GM18507 (cell line): ENCODE measurements at places on chromosomes 5 and 9.

- no peak for DNase-seq
These were observed 58.3 kb downstream of the NIPBL start for GRCh38 chr5:36934740-36935356.

- DNase-seq: no peak
These were observed 27.0 kb downstream of the PLPPR1 start for GRCh38 chr9:101055516-101055915.

DNA sequence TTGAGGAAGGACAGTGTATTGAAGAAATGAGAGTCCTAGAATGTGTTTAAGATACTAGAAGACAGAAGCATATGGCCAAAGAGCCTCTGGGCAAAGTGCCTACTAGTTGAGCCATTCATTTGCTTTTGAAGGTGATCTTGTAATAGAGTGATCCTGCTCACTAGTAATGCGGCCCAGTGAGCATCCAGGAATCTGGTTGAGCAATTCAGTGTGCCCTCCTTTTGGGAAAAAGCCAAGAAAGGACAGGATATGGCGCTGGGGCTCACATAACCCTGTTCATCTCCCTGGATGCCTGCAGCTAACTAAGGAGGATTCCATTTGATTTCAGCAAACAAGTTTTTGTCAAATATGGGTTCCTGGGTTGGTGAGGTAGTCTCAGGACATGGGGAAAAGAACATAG is 16.3 kb downstream of the ADAM19 start:
- DNase-seq: no peak

DNA sequence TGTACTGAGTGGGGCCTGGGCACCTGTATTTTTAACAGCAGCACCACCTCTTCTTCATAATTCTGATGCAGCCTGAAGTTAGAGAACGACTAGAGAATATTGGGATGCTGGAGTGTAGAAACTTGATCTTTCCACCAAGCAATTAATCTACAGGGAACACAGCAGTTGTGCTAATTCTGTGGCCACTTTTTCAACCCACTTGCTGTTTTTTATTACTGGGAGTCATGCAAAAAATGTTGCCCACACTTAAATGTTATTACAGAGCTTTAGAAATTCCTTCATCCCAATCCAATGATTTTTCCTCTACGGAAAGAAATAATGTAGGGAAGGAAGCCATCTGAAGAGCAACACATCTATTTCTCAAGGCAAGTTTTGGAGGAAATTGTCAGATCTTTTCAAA is 190.9 kb upstream of the TUT7 start:
- DNase-seq: no peak

DNA sequence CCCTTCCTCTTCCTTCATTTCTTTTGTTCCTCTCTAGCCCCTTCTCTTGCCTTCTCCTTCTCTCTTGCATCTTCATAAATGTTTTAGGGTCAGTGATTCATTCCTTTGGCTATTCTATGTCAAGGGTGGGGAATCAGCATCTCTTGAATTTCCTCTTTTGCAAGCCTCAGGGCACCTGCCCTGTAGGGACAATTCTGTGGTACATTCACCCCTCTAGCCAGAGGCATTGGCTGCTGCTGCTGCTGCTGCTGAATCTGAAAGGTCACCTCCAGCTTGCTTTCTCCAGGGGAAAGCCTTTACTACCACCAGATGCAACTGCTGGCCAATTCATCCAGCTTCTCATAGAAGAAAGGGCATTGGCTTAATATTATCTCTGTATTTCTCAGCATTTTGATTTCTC is 87.3 kb downstream of the INSYN2B start:
- no peak for DNase-seq

- DNase-seq: no peak
These were observed 27.8 kb upstream of the ARAP3 start for GRCh38 chr5:141709699-141710267.

GRCh38 chr9:1415146-1415545 is 365.0 kb downstream of the DMRT2 start:
- DNase-seq: no peak
